Activated naive CD8-positive, alpha-beta T cell treated with anti-CD3 and anti-CD28 coated beads, Interleukin-2, amount 10 ng/mL, durations not matched to agents 7 days and 5 days (primary cell): ENCODE measurements at places on chromosomes 11 and 22. TPM values are rescaled to one million over a fixed set of nuclear protein-coding genes. Genes with fewer than 3 reads are reported as not detected.

OR8G1 gene
- not detected for total RNA-seq

DNA sequence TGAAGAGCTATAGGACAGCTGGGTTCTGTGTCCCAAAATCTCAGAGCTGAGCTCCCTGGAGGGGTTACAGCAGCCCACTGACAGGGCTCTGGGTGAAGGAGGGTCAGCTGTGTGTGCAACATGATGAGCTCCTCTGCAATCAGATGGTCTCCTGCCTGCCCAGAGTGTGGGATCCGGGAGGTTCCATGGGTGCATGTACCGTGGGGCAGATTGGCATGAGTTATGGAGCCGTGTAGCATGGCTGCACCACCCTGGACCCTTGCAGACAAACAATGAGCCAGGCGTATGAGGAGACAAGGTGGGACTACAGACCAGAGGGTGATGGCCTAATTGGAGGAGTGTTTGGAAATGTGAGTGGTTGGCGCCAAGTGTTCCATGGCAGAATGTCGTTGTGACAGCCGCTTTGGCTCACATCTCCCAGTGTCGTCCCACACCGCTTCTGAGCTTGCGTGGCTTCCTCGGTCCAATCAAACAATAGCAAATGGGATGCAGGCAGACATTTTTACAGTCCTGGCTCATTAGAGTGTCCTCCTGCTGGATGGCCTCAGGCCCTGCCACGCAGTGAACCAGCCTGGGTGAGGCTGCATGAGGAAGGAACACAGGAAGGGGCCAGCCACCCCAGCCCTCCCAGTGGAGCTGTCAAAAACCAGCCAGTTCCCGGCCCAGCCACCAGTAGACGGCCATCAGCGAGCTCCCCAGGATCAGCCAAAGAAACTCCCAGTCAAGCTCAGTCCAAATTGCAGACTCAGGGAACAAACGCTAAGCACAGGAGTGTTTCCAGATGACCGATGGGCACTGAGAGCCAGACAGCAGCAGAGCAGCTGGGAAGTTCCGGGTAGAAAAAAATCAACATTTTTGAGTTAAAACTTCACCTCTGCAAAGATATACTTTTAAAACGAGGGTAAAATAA is 1066.9 kb downstream of the BRD1 start:
- DNase-seq = peak; percentile 4

DNA sequence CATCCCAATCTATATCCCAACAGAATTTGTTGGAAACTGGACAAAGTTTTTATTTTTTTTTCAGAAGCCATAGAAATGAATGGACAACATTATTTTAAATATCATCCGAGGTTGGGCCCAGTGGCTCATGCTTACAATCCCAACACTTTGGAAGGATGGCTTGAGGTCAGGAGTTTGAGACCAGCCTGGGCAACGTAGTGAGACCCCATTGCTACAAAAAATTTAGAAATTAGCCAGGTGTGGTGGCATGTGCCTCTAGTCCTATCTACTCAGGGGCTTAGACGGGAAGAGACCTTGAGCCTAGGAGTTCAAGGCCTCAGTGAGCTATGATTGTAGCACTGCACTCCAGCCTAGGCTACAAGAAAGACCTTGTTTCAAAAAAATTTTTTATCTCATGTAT is 4.1 kb upstream of the SLC37A4 start:
- no peak for DNase-seq

GRCh38 chr11:37721485-37721884 is 1123.4 kb upstream of the RAG2 start:
- DNase-seq = no peak

- no peak for DNase-seq
These were observed 565.5 kb upstream of the ANO3 start for GRCh38 chr11:25766332-25767015.

DNA sequence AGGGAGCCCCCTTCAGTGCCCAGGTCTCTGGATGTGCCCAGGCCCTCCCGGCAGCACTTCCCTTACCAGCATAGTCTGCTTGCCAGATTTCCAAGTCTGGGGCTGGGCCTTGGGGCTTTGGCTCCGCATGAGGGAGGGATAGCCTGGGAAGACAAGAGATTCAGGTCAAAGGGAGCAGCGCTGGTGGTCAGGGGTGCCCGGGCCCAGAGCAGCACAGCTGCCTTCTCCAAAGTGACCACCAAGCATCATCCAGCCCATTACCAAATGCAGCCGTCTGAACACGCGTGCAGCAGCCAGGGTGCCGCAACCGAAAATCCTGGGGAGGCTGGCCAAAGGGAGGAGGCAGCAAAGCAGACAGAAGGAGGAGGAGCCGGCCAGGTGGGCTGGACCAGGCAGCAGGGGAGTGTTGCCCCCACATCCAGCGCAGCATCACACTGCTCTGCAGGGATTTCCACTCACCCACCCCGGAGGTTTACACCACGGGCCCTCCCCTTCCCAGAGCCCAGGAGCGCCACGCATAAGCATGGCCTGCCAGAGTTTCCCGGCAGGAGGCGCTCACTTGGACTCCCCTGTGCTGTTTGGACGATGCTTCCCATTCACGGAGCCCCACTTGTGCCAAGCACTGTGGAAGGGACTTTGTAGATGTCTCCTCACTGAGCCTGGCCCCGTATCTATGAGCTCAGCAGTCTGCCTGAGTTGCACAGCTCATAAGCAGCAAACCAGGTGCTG is 22.5 kb downstream of the TRIM29 start:
- DNase-seq = no peak

- peak; percentile 54 for DNase-seq
These were observed 515 bp downstream of the BACE1 start for GRCh38 chr11:117315285-117316196.

- no peak for DNase-seq
These were observed 392.9 kb downstream of the NTM start for GRCh38 chr11:131763193-131763890.

P4HA3 gene
- not detected for total RNA-seq

INPP5J gene
- 0.39 TPM for total RNA-seq

GRCh38 chr11:75651218-75651617 is 17.6 kb downstream of the MAP6 start:
- DNase-seq = no peak

DNA sequence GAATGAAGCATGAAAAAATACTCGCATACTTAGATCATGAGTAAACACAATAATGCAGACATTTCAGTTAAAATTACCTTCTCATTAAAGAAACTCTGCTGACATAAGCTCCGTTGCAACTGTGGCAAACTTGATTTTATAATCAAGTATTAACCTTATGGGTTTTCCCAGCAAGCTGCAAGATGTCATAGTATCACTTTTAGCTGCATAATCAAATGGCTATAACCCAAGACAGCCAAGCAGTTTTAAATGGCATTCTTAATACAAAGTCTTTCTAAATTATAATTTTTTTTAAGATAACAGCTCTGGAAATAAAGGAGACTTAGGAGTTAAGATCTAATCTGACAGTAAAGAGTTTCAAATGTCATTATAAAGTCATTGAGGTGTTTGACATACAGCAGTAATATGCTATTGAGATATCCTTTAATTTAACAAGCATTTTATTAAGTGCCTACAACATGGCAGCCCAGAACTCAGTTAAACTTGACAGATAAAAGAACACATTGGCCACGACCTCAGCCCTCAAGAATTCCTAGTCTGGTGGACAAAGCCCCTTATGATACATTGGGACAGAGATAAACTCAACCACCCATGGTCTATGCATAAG is 163.1 kb upstream of the FAT3 start:
- DNase-seq = no peak

DNA sequence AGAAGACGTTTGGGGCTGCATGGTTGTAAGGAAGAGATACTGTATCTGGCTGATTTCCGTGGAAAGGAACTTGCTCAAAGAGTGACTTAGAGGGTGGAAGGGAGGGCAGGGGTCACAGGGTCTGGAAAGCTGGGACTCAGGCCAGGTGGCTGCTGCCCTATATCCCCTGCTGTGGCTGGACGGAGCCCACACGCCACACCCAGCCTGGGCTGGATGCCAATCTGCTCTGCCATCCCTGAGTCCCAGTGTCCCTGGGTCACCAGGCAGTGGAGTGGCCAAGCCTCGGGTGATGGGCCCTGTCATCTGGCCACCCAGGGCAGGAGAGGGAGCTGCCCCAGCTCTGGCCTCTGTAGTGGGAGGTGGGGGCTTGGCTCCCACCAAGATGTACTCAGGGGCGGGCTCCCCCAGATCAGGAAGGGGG is 26.5 kb upstream of the KRTAP5-7 start:
- DNase-seq = no peak

CARNS1 gene
- 5.5 TPM for total RNA-seq

MRPL23 gene
- 76.2 TPM for total RNA-seq

DNA sequence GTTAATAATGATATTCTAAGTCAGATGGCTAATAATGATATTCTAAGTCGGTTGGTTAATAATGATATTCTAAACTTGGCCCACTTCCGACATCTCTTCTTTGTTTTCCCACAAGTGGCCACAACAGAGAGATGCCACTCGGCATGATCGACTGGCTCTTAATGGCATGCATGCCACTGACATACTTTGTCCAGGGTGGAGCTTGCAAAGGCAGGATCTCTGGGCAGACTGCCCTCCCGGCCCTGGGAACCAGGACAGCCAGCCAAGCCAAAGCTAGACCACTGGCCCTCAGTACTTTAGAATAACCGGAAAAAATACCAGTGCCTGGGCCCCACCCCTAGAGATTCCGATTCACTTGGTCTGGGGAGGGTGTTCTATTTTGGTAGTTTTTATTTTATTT is 78.1 kb downstream of the KIAA1671 start:
- no peak for DNase-seq

DNA sequence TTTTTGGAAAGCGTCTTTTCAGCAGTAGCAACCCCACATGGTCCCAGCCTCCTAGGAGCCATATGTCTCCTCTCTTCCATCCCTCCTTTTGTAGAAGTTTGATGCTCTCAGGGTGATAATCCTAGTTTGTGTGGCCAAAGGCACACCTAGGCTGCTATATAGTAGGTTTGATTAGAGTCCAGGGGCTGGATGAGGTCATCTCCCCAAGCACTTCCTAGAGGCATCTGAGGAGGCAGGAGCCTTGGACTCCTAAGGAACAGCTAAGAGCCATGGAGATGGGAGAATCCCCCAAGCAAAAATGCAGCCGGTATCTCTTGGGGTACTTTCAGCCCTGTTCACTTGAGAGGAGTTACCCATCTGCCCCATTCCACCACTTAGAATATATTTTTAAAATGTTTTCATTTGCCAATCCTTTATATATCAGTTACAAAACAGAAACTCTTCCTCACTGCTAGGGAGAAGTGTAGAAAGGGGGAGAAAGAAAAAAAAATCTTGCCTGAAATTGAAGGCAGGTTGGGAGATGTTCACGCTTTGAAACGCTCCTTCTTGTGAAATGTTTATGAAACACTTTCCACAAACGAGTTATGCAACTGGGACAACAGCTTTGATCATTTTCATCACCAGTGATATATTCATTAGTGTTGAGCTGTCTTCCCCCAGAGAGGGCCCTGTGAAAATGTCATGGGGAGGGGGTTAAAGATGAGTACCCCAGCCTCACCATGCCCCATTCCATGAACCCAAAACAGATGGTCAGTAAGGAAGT is 31.9 kb upstream of the TLCD5 start:
- no peak for DNase-seq

DNA sequence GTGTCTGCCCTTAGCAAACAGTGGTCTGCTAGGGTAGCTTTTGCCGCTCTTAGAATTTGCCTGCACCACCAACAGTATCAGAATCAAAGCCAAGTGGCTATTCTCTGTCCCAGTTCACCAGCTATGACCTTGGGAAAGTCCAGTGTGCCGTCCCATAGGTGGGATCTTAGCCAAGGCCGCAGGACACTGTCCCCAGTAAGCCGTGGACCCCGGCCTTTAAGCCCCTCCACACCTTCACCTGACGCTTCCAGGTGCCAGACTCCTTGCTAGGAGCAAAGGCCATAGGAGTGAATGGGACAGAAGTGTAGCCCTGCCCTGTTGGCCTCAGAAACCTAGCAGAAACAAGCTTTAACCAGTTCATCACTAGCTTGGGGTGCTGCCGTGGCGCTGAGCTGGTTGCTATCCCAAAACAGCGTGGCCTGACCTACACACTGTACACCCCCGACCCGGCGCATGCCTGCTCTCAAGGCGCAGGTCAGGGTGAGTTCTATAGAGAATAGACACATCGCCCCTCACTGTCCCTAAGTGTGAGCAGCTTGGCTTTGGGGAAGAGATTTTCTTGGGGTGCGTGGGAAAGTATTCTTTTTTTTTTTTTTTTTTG is 4.5 kb downstream of the FADD start:
- DNase-seq = no peak

- DNase-seq = peak; percentile 2
These were observed 404.6 kb downstream of the TBC1D22A start for GRCh38 chr22:47167056-47167455.

DNA sequence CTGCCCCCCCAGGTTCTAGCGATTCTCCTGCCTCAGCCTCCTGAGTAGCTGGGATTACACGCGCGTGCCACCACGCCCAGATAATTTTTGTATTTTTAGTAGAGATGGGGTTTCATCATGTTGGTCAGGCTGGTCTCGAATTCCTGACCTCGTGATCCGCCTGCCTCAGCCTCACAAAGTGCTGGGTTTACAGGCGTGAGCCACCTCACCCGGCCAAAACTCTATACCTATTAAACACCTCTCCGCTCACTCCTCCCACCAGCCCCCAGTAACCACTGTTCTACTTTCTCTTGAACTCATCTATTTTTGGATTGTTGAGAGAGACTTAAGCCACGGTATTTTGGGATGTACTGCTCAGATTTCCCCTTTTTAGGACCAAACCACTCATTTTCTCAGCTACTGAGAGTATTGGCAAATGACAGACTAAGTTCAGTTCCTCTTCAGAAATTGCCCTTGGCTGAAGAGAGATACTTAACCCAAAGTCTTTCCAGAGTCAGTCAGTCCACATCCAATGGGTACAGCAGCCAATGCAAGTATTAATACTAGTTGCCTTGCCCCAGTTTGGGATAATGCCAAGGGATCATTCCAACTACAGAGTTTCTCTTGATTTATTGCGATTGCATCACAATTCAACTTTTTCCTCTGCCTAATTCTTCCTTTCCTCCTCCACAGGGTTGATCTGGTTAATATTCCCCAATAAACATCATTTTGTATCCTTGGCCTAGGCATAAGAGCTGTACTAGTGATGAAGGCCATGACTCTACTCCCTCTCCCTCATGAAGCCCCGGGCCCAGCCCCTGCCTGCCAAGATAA is 36.8 kb upstream of the CSTF3 start:
- no peak for DNase-seq

DNA sequence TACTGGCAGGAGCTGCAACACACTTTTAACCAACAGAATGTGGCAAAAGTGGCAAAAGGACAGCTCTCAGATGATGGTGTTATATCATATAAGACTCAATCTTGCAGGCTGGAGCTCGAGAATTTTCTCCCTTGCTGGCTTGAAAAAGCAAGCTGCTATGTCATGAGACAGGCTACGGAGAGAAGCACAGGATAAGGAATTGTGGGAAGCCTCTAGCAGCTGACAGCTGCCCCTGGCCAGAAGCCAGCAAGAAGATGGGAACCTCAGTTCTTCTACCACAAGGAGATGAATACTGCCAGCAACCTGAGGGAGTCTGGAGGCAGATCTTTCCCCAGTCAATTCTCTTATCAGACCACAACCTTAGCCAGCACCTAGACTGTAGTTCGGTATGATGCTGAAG is 24.6 kb downstream of the FXYD6 start:
- DNase-seq = no peak

GLYATL1 gene
- not detected for total RNA-seq

DNA sequence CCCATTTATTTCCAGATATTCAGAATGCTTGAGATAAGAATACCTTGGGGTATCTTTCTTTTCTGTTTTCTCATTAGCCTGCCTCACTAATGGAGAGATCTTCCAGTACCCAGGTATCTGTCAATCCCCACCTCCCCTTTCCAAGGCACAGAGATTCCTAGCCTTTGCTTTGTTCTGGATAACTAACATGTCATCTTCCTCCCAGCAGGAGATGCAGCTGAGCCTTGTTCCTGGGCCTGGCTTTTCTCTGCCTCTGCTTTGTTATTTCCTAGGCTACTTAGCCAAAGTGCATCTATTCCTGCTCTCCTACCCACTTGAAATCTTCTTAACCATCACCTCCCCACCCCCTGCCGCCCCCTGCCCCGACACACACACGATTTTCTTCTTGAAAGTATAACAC is 297.1 kb downstream of the NELL1 start:
- no peak for DNase-seq
